Foreskin keratinocyte (primary cell): ENCODE measurements at places on chromosomes 7 and 10. TPM values are rescaled to one million over a fixed set of nuclear protein-coding genes. Genes with fewer than 3 reads are reported as not detected.

DNA sequence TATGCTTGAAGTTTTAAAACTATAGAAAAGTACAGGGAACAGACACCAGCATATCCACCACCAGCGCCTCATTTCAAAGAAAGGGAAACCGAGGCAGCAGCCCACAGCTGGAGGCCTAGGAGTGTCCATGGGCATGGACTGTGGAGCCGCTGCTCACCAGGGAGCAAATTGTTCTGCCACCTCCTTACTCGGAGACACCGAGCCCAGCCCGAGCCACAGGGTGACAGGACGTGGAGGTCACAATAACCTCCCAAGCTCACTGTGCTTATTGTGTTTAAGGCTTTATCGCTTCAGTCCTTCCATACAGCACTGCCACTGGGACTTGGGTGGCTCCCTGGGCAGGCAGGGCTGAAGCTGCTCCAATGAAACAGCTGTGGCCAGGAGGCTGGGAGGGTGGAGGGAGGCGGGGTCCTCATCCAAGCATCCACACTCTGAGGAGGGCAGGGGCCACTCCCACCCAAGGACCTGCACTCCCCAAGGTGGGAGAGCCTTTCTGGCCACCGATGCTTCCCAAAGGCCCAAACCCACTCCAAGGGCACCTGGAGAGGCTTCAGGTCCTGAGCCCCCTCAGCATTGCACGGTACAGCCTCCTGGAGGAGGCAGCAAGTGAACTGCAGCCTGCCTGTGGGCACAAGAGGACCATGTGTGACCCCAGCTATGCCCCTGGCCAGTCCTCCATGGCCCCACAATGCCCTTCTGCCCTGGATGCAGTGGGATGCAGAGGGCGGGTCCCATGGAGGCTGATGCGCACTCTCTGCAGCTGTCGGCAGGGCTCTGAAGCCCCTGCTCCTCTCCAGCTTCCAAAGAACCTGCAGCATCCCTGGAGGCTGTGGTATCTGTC is 38.7 kb upstream of the RET start:
- DNase-seq, result no peak

DNA sequence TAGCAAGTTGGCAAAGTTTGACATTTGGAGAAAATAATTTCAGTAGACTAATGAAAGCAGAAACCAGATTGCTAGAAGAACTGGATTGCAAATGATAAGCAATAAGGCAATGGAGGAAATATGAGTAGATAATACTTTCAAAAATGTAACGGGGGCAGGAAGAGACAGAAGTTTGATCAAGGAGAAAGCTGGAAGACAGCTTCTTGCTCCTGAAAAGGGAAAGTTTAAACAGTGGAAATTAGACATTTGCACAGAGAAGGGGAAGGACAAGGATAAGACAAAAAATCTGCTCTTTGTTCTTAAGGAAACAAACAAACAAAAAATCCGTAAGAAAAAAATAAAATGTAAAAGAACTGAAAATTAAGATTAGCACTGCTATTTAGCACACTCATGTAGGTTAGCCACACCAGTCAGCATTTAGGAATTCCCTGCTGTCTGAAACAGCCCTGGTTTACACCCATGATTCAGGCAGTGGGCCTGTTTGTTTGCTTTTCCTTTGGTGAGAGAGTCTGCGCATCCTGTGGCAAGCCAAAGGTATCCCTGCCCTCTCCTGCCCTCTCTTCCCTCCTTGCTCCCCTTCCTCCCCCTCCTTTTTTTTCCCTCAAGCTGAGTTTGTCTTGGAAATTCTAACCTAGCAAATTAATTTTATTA is 104.3 kb upstream of the CAV2 start:
- DNase-seq, result peak; percentile 94

DNA sequence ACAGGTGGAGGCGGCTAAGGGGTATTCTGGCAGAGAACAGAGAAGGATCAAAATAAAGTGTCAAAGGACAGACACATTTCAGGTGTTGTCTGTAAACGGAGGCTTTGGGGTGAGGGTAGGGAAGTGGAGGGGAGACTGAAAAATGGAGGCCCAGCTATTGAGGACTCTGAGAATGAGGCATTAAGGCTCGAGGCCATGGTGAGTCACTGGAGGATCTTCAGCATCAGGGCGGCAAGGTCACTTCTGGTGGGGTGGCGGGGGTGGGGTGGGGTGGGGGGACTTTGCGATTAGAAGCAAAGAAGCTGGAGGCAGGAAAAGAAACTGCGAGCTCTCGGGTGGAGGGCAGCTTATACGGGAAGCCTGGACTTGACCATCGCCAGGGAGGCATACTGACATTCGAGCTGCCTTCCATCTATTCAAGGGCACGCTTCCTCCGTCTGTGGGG is 58.4 kb upstream of the PCGF5 start:
- no peak for DNase-seq

DNA sequence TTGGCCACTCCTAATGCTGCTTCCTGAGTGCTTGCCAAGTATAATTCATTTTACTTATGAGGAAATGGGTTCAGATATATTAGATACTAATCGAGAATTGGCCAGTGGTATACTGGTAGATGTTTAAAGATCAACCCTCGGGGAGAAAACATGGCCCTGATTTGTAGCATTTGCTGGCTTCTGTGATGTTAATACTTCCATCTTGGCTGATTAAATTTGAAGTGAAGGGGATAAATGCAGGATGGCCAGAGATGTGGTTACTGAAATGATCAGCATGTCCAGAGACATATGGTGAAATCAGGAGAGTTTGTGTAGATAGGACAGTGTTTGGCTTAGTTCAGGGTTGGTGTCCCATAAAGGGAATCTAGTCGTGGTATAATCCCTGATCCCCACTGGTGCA is 11.2 kb downstream of the UBE2D4 start:
- DNase-seq, result no peak

- no peak for DNase-seq
These were observed 141.3 kb upstream of the TMEM106B start for GRCh38 chr7:12069757-12070156.

- no peak for DNase-seq
These were observed 79.3 kb upstream of the TNS3 start for GRCh38 chr7:47661051-47661714.

- no peak for DNase-seq
These were observed 22.2 kb downstream of the TMEM120A start for GRCh38 chr7:75971961-75972763.

DNA sequence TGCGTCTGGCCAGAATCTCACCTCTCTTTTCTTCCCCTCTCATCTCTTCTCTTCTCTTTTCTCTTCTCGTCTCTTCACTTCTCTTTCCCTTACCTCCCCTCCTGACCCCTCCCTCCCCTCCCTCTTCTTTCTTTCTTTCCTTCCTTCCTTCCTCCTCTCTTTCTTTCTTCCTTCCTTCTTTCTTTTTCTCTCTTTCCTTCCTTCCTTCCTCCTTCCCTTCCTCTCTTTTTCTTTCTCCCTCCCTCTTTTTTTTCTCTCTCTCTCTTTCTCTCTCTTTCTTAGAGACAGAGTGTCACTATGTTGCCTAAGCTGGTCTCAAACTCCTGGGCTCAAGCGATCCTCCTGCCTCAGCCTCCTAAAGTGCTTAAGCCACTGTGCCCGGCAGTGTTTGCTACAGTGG is 4.6 kb upstream of the GTF2IRD1 start:
- DNase-seq, result no peak

DNA sequence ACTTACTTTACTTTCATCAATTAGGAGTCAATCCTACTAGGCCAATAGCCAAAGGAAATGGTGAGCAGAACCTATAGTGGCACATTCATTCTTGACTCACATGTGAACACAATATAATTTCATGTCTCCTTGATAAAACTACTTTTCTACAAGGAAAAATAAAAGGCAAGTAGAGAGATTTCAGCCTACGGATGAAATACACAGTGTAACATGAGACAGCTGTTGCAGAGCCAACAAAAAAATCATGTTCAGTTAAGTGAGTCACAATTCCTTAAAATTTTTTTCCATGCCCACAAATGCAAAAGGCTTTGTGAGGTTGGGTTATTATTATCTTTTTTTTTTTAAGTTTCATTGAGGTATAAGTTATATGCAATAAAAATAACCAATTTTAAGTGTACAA is 54.8 kb downstream of the GPR141 start:
- DNase-seq, result no peak

DNA sequence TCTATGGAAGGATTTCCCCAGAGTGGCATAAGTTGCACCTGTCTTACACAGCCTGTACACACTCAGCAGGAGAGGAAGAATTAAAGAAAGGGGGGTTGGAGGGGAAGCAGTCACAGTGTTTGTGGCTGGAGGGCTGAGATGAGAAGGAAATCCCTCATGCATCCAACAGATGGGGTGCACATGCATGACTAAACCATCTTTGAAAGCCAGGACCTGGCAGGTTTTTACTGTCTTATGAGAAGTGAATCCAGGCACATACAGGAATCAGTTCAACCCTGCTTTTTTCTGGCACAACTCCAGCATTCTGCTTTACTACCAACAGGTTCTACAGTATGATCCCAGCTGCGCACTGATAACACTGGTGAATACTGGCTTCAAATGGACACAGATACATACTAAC is 107.7 kb downstream of the CACNA2D1 start:
- DNase-seq, result peak; percentile 35

DNA sequence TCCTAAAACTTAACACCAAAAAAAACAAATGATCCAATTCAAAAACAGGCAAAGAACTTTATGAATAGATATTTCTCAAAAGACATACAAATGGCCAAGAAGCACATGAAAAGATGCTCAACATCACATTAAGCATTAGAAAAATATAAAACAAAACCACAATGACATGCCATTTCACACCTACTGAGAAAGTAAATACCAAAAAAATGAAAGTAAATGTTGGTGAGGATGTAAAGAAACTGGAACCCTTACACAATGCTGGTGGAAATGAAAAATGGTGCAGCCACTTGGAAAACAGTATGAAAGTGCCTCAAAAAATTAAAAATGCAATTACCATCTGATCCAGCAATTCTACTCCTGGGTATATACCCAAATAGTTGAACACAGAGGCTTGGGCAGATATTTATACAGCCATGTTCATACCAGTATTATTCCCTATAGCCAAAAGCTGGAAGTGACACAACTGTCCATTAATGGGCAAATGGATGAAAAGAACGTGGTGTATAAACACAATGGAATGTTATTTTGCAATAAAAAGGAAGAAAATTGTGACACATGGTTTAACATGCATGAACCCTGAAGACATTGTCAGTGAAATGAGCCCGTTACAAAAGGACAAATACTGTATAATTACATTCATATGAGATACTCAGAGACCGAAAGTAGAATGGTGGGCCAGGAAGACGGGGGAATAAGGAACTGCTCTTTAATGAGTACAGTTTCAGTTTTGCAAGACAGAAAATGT is 89.0 kb downstream of the JMJD1C start:
- peak; percentile 58 for DNase-seq

DNA sequence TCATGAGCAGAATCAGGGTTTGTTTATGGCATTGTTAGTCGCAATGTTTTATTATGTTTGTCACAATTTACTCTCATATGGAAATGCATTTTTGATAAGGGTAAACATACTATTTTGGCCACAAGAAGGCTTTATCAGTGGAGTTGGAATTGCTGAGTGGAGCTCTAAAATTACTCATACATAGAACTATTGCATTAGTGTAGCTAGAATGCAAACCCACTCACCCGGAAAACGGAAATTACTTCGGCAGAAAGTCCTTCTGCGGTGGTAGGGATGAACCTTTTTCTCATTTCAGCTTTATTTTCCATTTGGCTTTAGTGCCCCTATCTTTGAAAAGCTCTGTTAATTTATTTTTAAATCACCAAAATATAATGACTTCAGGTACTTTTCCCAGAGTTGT is 42.8 kb upstream of the NPY start:
- no peak for DNase-seq

DNA sequence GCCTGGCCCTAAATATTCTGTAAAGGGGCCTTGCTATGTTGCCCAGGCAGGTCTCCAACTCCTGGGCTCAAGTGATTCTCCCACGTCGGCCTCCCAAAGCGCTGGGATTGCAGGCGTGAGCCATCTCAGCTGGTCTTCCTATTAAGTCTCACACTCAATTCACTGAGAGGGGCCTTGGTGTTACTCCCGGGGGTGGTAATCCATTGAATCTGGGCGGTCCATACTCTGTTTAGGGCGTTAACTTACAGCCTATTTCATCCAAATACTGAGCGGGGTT is 665 bp upstream of the SRRT start:
- DNase-seq, result peak; percentile 14

GRCh38 chr10:130377986-130378540 is 241.9 kb downstream of the GLRX3 start:
- DNase-seq, result no peak

GRCh38 chr10:497289-497688 is 192.2 kb downstream of the DIP2C start:
- DNase-seq, result no peak

GRCh38 chr7:158572000-158572828 is 15.4 kb downstream of the PTPRN2 start:
- no peak for DNase-seq

DNA sequence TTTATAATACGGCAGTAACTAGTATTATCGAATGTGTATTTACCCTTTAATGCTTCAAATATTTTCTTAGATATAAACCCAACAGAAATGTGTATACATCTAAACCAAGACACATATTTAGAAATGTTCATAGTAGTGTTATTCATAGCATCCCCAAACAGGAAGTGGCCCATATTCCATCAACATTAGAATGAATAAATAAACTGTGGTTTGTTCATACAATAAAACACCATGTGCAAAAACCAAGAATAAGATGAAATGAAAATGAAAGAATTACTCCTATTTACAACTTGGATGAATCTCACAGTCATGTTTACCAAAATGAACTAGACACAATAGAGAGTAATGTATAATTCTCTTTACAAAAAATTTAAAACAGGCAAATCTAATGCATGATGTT is 9.2 kb upstream of the CAV2 start:
- DNase-seq, result no peak

DNA sequence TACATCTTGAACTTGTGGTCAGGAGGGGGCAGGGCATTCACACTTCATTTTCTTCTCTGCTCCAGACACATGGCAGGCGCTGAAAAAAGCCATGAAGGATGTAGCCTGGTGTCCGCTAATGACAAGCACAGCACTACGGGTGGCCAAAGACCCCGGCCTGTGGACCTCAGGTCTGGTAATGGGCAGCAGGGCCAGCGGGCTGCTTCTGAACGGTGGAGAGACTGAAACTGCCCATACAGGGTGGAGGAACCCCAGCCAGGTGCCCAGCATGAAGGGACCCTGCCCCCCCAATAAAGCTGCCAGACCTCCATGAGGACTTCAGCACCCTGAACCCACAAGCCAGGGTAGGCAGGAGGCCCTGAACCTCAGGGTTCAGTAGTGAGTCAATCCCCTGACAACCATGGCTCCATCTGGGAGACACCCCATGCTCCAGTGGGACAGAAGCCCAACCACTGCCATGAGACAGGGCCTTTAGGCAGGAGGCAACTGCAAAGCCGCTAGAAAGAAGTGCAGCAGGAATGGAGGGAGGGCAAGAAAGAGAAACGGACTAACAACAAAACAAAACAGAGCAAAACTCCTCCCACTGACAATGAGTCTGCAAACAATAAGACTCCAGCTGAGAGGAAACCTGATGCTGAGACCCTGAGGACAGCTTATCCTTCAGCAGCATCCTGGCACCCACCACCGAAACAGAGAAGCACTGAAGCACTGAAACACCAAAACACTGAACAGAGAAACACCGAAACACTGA is 140.2 kb upstream of the PPP2R2D start:
- no peak for DNase-seq

NACAD gene
- 3.4 and 3.8 TPM in 2 replicates for polyA plus RNA-seq

EGR2 gene
- 0.06 TPM in 1 of 2 replicates, not detected in the other for polyA plus RNA-seq

ASB10 gene
- not detected in 2 replicates for polyA plus RNA-seq

SSC4D gene
- 1.9 and 2.0 TPM in 2 replicates for polyA plus RNA-seq

ZNF25 gene
- 1.1 TPM in 2 replicates for polyA plus RNA-seq

ARMC3 gene
- polyA plus RNA-seq, result not detected in 2 replicates

NODAL gene
- polyA plus RNA-seq, result 0.12 and 0.29 TPM in 2 replicates

PRR15 gene
- polyA plus RNA-seq, result 5.4 TPM in 2 replicates

ODAD2 gene
- 0.14 and 0.15 TPM in 2 replicates for polyA plus RNA-seq

ADCYAP1R1 gene
- polyA plus RNA-seq, result not detected in 2 replicates

NKX1-2 gene
- 2.9 and 3.0 TPM in 2 replicates for polyA plus RNA-seq
